ENCODE measurements at places on chromosomes 3 and 15. TPM values are rescaled to one million over a fixed set of nuclear protein-coding genes. Genes with fewer than 3 reads are reported as not detected.

PLA2G4F gene
- not detected for total RNA-seq

TTLL13 gene
- 0.06 TPM for total RNA-seq

ZNF774 gene
- 2.3 TPM for total RNA-seq

GOLGA8T gene
- 0.13 TPM for total RNA-seq

GOLGA6D gene
- total RNA-seq: under 0.01 TPM

ANKUB1 gene
- not detected for total RNA-seq

MESP1 gene
- 0.31 TPM for total RNA-seq

GOLGA6L10 gene
- 1.3 TPM for total RNA-seq

ZXDC gene
- 21.0 TPM for total RNA-seq

CPNE9 gene
- not detected for total RNA-seq

HEMK1 gene
- 2.4 TPM for total RNA-seq

CCNDBP1 gene
- total RNA-seq: 69.1 TPM

LMAN1L gene
- not detected for total RNA-seq

OR5K2 gene
- not detected for total RNA-seq

TM4SF4 gene
- total RNA-seq: not detected

ITIH1 gene
- 0.16 TPM for total RNA-seq

SAXO2 gene
- total RNA-seq: 0.06 TPM

SLC22A13 gene
- 0.16 TPM for total RNA-seq

SAMMSON gene
- total RNA-seq: not detected

ZNF620 gene
- total RNA-seq: 2.8 TPM

PLCH1 gene
- not detected for total RNA-seq

ANKDD1A gene
- 1.8 TPM for total RNA-seq

TUSC7 gene
- not detected for total RNA-seq

EIF4A2 gene
- 803 TPM for total RNA-seq

GOLGA8R gene
- total RNA-seq: 1.3 TPM

ARMC8 gene
- total RNA-seq: 58.7 TPM

SLC28A2 gene
- total RNA-seq: not detected

SLC35A5 gene
- 52.2 TPM for total RNA-seq

SLC24A5 gene
- not detected for total RNA-seq

CCDC9B gene
- 10.8 TPM for total RNA-seq

CCR8 gene
- not detected for total RNA-seq

BRK1 gene
- 98.4 TPM for total RNA-seq

NRG4 gene
- total RNA-seq: not detected

KLHL24 gene
- total RNA-seq: 62.7 TPM

CHRM5 gene
- total RNA-seq: 0.31 TPM

ADAMTS7 gene
- total RNA-seq: 11.2 TPM

GPR156 gene
- 0.06 TPM for total RNA-seq

FSIP1 gene
- total RNA-seq: 0.16 TPM

USP19 gene
- 29.8 TPM for total RNA-seq

PLA2G4D gene
- total RNA-seq: not detected

IL17RE gene
- total RNA-seq: 0.19 TPM

ADGRG7 gene
- not detected for total RNA-seq
